ENCODE measurements at places on chromosomes 2 and 18. TPM values are rescaled to one million over a fixed set of nuclear protein-coding genes. Genes with fewer than 3 reads are reported as not detected.

Gene HTR2B
- 6.8 TPM for total RNA-seq

Gene IL18RAP
- 5.0 TPM for total RNA-seq

Gene TGFA
- 5.0 TPM for total RNA-seq

Gene LYPD6
- total RNA-seq: 2.0 TPM

Gene GPR39
- total RNA-seq: 0.46 TPM

GRCh38 chr2:55948176-55948923 lies 24.8 kb upstream of the EFEMP1 start:
- no peak for ATAC-seq
- no peaks in the 10 kb centered on the region for H3K4me1 ChIP-seq
- H3K4me3 ChIP-seq: no peak overlapping the region
- no peaks in the 10 kb centered on the region for H3K36me3 ChIP-seq
- H3K27ac ChIP-seq: no peak overlapping the region
- no peaks in the 10 kb centered on the region for H3K27me3 ChIP-seq

GRCh38 chr2:44566059-44566458 lies 204.3 kb downstream of the CAMKMT start:
- no peaks in the 10 kb centered on the region for H3K4me1 ChIP-seq
- H3K4me3 ChIP-seq: no peak overlapping the region
- no peaks in the 10 kb centered on the region for H3K27me3 ChIP-seq
- H3K36me3 ChIP-seq: no peaks in the 10 kb centered on the region
- H3K27ac ChIP-seq: no peak overlapping the region

DNA sequence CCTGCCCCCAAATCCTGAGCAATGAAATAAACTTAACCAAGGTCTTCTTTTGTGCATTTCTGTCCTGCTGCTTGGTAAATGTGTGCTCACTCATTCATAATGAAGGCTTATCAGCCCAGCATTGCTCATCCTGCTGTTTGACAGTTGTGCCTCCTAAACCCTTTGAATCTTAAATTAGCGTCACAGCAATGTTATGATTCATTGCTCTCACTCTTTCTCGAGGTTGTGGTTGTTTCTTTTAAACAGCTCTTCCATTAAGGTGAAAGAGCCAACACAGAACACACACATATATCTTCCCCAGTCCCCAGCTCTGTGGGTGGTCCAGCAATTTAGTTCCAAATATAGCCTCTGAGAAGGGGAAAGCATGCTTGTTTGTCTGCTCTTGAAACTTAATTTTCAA lies 84.0 kb downstream of the EVA1A start:
- H3K27me3 ChIP-seq: peaks cover 6% of the 10 kb centered on the region
- no peaks in the 10 kb centered on the region for H3K4me1 ChIP-seq
- H3K27ac ChIP-seq: no peak overlapping the region
- H3K36me3 ChIP-seq: no peaks in the 10 kb centered on the region
- no peak overlapping the region for H3K4me3 ChIP-seq
- ATAC-seq: no peak

DNA sequence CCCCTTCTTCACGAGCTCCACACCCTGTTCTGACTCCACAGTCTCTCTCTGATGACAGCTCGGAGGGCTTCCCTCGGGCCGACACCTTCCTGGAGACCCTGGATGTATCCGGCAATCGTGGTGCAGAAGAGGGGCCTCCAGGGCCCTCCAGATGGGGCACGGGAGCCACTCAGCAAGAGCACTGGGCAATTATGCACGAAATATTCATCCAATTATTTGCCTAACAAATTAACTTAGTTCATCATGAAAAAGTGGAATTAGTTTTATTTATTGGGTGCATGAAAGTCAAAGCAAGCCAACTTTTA lies 277.3 kb upstream of the HDAC4 start:
- H3K4me1 ChIP-seq: no peaks in the 10 kb centered on the region
- no peaks in the 10 kb centered on the region for H3K36me3 ChIP-seq
- no peak overlapping the region for H3K4me3 ChIP-seq
- H3K27me3 ChIP-seq: no peaks in the 10 kb centered on the region

DNA sequence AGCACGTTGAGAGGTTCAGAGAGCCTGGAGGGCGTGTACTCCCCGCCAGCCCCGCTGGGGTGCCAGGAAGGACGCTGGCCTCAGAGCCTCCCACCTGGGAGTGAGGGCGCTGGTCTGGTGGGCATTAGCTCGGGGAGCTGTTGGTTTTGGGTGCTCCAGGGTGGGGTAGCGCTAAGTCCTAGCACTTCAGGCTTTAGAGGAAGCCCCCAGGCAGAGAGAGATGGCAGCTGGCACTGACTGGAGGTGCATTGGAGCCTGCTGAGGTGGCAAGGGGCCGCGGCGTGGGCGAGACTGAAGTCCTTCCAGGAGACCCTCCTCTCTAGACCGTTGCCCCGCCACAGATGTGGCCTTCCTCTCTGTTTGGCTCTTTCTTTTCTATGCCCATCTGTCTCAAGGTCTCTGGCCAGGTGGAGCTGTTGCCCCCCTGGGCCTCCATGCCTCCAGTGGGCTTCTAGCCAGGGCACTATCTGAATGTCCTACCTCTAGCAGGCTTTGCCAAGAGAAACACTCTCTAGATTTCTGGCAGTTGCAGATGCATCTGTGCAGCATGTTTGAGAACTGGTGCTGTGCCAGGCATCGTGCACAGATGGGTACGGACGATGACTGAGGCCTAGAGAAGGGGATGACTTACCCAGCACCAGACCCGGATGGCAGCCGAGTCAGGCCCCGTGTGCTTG lies 6.6 kb downstream of the CAPN10 start:
- H3K4me1 ChIP-seq: peaks cover 60% of the 10 kb centered on the region
- H3K27me3 ChIP-seq: no peaks in the 10 kb centered on the region
- no peak for ATAC-seq
- H3K36me3 ChIP-seq: no peaks in the 10 kb centered on the region

GRCh38 chr2:120737340-120738101 lies 1.9 kb downstream of the GLI2 start:
- no peak for ATAC-seq
- H3K36me3 ChIP-seq: no peaks in the 10 kb centered on the region
- H3K4me3 ChIP-seq: peak overlapping the region; percentile 76
- peak overlapping the region; percentile 94 for H3K27ac ChIP-seq

GRCh38 chr2:100964222-100964621 lies 37.9 kb upstream of the RPL31 start:
- no peak overlapping the region for H3K27ac ChIP-seq
- H3K4me3 ChIP-seq: no peak overlapping the region
- ATAC-seq: no peak
- peaks cover 6% of the 10 kb centered on the region for H3K4me1 ChIP-seq
- no peaks in the 10 kb centered on the region for H3K27me3 ChIP-seq

DNA sequence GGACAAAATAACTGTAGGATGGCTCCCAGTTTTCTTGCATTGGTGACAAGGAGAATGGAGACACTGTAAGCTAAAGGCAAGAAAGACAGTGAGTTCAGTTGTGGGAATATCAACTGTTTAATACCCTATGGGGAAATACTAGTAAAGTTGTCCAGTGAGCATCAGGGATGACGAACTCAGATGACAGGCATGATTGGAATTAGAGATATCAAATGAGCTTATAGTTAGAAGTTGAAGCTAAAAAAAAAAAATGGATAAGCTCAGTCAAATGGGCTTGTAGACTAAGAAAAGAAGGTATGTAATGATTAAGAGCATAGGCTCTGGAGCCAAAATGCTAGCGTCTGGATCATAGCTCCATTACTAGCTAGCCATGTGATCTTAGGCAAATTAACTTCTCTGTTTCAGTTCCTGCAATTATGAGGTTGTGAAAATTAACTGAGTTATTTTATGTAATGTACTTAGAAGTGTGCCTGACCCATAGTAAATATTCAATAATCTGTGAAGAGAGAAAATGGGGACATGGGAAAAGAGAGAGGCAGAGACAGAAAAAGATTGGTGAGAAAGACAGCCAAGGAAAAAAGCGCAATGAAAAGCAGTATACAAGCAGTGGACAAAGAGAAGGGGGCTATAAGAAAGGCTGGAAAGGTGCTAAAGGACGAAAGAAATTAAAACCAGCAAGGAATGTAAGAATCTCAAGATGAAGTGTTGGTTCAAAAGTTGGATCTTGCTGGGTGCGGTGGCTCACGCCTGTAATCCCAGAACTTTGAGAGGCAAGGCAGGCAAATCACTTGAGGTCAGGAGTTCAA lies 95.7 kb upstream of the SLC39A10 start:
- ATAC-seq: no peak
- H3K4me1 ChIP-seq: no peaks in the 10 kb centered on the region
- no peak overlapping the region for H3K4me3 ChIP-seq

- H3K27ac ChIP-seq: no peak overlapping the region
- no peaks in the 10 kb centered on the region for H3K27me3 ChIP-seq
- H3K36me3 ChIP-seq: no peaks in the 10 kb centered on the region
- H3K4me1 ChIP-seq: no peaks in the 10 kb centered on the region
Measured at GRCh38 chr2:200180943-200181342, 125.5 kb upstream of the SPATS2L start.

DNA sequence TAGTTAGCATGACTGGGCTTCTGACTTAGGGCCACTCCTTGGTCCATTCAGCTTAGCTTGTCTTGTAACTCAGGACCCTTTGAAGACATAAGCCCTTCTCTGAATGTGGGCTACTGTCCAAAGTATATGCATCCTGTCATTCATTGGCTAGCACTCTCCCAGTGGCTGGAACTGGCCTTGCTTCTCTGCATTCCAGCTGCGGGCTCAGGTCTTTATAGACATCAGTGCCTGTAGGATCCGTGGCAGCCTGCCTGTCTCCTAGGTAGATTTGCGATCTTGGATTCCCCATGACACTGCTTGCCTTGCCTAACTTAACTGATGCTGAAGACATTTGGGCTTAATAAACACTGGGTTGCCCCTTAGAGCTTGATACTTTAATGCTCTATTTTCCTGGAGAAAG lies 170.1 kb downstream of the DCC start:
- no peak for ATAC-seq
- no peaks in the 10 kb centered on the region for H3K27me3 ChIP-seq
- no peaks in the 10 kb centered on the region for H3K36me3 ChIP-seq
- no peak overlapping the region for H3K4me3 ChIP-seq

DNA sequence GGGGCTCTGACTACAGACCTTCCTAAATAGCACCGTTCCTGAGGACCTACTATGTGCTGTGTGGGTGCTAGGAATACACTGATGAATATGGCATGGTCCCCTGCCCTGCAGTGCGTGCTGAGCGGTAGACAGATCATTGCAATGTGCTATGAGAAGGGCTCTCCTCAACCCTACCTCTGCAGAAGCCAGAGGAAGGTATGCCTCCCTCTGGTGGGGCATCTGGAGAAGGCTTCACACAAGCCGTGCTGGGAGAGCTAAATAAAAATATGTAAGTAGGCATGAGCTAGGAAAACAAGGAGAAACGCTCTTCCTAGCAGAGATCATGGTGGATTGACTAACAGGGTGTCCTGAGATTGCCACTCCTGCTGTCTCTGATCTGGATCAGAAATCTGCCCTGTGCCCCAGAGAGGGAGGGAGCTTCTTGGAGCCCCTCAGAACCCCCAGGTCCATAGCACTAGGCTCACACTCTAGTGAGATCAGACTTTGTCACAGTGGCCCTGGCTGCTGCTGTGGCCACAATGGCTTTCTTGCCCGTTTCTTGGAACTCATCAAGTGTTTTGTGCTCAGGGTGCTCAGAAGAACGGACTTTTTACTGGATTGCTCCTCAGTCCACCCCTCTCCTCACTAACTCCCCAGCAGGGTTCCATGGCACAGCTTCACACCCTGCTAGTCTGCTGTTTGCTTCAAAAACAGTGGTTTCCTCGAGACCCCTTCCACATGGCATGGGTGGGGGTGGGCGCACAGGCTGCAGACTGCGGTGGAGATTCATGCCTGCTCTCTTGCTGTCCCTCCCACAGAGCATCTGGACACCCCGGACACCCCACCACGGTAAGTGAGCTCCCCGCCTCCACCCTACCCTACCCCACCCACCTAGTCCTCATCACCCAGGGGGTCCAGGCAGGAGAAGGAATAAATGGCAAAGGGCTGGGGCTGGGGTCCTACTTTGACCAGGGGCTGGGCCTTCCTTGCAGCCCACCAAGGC lies 14.2 kb downstream of the SIGLEC15 start:
- peaks cover 31% of the 10 kb centered on the region for H3K4me1 ChIP-seq
- H3K27me3 ChIP-seq: peaks cover 54% of the 10 kb centered on the region
- no peak for ATAC-seq
- H3K27ac ChIP-seq: no peak overlapping the region
- H3K4me3 ChIP-seq: no peak overlapping the region
